Cerebellar nuclear complex (tissue), 1 donor: ENCODE measurements at places on chromosomes 13 and 19.

DNA sequence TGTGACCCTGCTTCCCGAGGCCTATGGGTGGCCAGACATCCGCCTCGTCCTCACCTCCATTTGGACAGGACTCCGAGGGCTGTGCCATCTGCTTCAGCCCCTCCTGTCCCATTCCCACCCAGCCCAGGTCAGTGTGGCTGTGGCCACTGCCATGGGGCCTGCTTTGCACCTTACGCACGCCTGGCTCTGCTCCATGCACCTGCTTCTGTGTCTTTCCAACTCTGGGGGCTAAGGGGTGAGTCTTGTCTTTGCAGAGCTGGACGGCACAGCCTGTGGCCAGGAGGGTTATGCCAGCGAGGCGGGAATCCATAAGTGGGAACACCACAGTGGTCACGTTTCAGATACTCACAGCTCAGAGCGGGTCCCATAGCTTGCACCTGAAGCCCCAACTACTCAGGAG, 5.2 kb upstream of the ZNF554 start:
- no peak for DNase-seq

DNA sequence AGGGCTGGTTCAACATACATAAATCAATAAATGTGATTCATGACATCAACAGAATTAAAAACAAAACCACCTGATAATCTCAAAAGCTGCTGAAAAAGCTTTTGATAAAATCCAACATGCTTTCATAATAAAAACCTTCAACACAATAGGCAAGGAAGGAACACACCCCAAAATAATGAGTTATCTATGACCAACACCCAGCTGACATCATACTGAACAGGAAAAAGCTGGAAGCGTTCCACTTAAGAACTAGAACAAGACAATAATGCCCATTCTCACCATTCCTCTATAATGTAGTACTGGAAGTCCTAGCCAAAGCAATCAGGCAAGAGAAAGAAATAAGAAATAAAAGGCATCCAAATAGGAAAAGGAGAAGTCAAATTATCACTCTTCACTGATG, 116.2 kb upstream of the FREM2 start:
- DNase-seq = no peak

DNA sequence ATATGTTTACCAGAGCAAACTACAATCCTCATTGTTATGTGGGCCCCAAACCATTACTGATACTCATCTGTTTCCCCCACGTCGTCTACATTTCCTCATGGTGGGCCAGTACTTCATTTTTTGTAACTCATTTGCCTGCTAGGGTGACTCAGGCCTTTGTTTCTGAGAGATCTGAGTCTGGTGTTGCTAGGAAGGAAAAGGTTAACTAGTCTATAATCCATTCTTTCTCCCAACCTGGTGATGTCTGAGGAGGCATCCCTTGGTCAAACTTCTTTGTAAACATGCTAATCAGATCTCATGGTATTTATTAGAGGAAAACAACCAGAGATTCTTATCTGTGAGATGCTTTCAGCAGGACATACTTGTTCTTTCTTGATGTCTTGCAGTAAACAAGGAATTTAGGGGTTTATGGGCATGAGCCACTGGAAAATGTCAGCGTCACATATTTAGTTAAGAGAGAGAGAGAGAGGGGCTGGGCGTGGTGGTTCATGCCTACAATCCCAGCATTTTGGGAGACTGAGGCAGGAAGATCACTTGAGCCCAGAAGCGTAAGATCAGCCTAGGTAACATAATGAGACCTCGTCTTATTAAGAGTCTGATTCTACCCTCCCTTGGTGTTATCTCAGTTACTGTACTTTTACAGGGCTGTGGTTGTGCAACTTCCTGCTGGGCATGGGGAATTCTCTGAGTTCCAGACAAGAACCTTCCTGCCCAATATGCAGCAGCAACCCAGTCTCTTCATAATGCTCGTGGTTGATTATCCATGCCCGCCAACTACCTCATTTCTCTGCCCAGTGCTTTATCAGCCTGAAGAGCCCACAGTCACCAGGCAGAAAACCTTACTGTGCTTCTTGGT, 9.7 kb upstream of the DPRX start:
- no peak for DNase-seq

- no peak for DNase-seq
Observed at GRCh38 chr13:43877766-43878165, 1.8 kb downstream of the CCDC122 start.

- no peak for DNase-seq
Observed at GRCh38 chr13:37493775-37494174, 104.8 kb downstream of the POSTN start.

GRCh38 chr13:97306645-97307044, 84.5 kb downstream of the MBNL2 start:
- DNase-seq = no peak

- DNase-seq = no peak
Observed at GRCh38 chr13:113781571-113781970, 22.5 kb downstream of the TMEM255B start.

GRCh38 chr19:8494158-8494557, 8.3 kb downstream of the PRAM1 start:
- DNase-seq = no peak
